Mucosa of gallbladder (tissue), 1 donor: ENCODE measurements at places on chromosomes 1 and 21. TPM values are rescaled to one million over a fixed set of nuclear protein-coding genes. Genes with fewer than 3 reads are reported as not detected.

DNA sequence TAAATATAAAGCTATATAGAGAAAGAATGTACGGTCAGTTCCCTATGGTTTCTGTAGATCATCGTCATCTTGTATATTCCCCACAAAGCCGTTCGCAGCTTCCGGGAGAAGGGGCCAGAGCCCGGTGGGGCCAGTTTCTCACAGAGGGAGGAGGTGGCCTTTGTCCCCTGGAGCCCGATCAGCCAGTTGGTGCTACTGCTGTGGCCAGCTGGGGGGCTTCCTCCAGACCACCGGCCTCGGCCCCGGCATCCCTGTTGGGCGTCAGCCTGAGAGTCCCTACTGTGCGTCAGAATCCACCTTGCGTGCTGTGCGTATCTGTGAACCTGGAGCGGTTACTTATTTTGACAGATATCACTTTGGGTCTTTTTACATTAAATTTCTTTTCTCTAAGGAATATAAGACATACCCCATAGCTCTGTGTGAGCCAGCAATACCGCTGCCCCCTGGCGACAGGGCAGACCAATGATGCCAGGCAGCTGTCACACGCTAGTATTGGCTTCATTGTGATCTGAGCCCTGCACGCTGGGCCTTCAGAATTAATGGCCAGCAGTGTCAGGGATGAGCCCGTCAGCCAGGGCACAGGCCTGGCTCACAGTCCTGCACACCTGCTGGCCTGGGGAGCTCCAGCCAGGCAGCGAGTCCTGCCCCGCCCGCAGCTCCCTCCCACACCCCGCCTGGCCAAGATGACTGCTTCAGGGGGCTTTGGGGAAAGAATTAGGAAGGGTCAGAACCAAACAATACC is 145.9 kb downstream of the PGBD5 start:
- no peak for DNase-seq

- DNase-seq: no peak
These were observed 8.5 kb downstream of the SERINC2 start for GRCh38 chr1:31421371-31422040.

GRCh38 chr1:246460406-246460805 is 46.7 kb downstream of the SMYD3 start:
- no peak for DNase-seq

GRCh38 chr1:54253480-54253879 is 53.5 kb downstream of the MRPL37 start:
- no peak for DNase-seq

DNA sequence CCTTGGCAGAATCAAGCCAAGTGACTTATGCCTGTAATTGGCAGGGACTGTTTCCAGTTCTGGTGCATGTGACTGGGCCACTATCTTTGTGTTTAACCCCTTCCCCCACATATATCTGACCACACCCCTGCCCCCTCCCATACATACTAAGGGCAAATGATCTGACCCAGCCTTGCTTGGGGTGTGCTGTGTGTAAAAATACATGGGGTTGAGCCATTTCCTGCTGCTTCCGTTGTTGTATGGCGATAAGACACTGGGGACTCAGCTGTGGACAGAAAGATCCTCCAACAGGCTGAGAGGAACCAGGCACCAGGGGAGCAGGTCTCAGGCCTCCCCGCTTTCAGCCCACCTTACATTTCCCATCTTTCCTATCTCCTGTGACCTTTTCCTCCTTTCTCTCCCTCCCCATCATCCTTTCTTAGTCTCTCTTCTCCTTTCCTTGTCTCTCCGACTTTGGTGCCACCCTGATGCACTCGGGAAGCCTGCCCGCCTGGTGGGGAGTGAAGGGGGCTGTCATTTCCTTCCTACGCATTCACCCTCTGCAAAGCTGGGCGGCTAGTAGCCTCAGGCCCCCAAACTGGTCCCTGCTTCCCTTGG is 39.7 kb downstream of the TMCC2 start:
- DNase-seq: no peak

Gene CSF1
- 184 TPM for total RNA-seq

Gene PTPN22
- total RNA-seq: 3.1 TPM

Gene ADCY10
- total RNA-seq: 0.81 TPM

DNA sequence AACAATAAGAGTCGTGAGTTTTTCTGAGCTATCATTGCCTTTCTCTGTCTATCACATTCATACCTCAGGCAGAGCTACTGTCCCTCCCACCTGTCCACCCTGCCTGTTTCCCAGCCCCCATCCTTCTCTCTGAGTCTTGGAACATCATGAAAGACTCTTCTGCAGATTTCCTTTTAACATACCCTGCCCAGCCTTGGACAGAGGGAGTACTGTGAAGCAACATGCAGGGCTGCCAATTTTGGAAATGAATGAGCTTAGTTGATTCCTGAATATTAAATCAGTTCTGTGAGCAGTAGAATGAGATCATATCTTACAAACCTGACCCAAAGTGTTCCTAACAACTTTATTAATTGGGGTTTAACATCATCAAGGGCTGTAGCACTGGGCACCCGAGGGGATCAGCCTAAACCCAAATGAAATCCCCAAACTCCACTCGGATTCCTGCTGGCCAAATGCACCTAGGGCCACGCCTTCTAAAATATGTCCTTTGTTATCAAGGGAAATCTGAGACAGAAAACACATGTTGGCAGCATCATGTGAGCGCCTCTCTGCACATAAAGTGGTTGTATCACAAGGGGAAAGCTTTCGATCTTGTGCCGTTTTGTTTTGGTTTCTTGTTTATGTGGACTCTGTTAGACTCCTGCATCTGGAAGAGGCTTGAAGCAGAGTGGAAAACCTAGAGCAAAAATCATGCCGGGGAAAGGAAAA is 357.6 kb downstream of the KIF26B start:
- DNase-seq: no peak

- no peak for DNase-seq
These were observed 1644.0 kb upstream of the B3GALT2 start for GRCh38 chr1:194830387-194830786.

DNA sequence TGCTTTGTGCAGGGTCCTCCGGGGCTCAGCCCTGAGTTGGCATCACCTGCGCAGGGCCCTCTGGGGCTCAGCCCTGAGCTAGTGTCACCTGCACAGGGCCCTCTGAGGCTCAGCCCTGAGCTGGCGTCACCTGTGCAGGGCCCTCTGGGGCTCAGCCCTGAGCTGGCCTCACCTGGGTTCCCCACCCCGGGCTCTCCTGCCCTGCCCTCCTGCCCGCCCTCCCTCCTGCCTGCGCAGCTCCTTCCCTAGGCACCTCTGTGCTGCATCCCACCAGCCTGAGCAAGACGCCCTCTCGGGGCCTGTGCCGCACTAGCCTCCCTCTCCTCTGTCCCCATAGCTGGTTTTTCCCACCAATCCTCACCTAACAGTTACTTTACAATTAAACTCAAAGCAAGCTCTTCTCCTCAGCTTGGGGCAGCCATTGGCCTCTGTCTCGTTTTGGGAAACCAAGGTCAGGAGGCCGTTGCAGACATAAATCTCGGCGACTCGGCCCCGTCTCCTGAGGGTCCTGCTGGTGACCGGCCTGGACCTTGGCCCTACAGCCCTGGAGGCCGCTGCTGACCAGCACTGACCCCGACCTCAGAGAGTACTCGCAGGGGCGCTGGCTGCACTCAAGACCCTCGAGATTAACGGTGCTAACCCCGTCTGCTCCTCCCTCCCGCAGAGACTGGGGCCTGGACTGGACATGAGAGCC is 22.7 kb downstream of the COL6A1 start:
- no peak for DNase-seq
